ENCODE measurements at places on chromosomes 5 and 9.

DNA sequence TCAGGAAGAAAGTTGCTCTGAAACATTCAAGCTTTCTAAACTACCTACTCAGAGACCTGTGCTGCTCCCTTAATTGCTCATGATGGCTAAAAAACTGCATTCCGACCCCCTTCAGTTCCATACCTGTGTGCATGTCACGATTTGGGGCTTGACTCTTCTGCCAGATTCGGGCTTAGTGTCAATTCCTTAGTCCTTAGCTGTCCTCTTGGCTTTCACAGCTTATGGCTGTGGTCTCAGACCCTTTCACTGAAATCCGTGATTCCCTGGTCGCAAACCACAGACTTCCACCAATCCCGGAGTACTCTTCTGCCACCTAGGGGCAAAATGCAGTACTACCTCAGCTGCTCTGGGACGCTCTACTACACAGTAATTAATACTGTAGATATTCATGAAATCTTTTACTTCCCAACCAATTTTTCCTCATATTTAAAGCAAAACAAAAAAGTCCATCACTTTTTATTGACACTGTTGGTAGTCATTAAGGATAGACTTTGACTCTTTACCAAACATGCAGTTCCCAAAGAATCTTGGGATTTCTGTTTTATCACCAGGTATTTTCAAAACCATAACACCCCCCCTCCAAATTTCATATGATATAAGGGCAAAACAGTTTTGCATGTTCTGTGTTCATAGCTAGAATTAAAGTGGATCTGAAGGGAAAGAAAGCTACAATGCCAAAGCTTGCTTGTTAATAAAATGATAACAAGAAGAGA lies 617.4 kb downstream of the SLCO4C1 start:
- DNase-seq: peak; percentile 64

- DNase-seq: no peak
Measured at GRCh38 chr5:81759632-81760005, 8.7 kb upstream of the SSBP2 start.

DNA sequence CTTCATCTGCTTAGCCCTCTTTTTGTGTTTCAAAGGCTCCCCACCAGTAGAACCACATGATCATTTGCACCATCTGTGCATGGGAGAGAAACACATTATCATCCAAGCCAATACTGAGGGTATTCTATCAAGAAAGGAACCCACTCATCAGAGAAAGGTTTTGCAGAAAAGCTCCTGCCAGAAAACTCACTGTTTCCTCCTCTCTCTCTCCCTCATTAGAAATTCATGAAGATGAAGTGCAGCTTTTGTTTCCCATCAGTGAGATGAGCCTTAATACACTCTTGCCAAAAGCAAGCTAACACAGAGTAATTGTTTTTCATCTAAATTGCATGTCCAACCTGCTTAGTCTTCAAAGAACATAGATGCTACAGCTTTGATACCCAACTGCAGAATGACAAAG lies 142.4 kb upstream of the GRAMD2B start:
- no peak for DNase-seq

GRCh38 chr9:133132174-133132573 lies 11.1 kb upstream of the RALGDS start:
- DNase-seq: no peak

DNA sequence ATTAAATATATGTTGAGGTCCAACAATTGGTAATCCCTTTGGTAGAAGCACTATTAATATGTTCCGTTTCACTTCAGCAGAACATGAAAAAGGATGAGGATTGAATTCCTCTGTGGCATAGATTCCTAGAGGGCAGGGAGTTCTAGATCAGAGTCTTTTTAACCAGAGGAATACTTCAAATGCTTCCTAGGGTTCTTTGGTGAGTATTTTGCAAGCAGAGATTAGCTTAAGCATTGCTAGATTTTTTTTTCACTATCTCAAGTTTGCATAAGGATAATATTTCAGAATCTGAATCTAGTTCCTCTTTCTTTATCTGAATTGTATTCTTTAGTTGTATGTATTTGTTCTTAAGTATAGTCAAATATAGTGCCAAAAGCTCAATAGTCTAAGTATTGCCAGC lies 116.6 kb upstream of the ADAMTSL1 start:
- no peak for DNase-seq

DNA sequence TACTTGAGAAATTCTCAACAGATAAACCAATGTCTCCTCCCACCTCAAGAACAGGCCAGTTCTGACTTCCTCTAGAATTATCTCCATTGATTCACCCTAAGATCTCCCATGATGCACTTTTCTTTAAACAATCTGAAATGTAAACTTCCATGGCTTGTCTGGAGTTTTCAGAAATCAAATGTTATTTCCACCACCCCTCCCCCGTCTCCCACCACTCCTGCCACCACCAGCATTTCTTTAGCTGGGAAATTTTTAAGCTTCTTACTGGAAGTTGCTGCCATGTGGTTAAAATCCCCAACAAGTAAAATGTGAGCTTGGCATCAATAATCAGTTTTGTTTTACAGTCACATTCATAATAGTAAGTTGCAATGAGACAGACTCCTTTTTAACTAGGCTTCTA lies 32.8 kb upstream of the BASP1 start:
- DNase-seq: no peak

- DNase-seq: no peak
Measured at GRCh38 chr5:33684496-33685159, 207.2 kb downstream of the ADAMTS12 start.

- DNase-seq: no peak
Measured at GRCh38 chr5:88831816-88832215, 51.2 kb downstream of the MEF2C start.

DNA sequence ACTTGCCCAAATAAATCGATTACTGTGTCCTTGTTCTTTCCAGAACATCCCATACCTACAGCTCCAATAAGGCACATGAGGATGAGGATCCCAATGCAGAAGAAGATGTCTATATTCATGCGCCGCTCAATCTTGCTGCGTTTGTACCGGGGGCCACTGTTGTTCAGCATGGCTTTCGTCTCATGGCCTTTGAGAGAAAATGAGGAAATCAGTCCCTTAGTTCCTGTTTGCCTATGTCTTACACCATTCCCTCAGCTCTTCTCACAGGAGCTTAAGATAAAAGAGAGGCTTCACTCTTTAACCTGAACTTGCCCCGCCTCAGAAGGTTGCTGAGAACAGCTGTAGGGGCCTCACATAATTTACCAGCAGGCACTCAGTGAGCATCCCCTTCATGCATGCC lies 211.6 kb downstream of the ATP10B start:
- DNase-seq: no peak

- DNase-seq: no peak
Measured at GRCh38 chr5:67259548-67260215, 63.1 kb upstream of the CD180 start.

- no peak for DNase-seq
Measured at GRCh38 chr5:151665613-151666012, 21.1 kb downstream of the SPARC start.

- no peak for DNase-seq
Measured at GRCh38 chr9:9521033-9521779, 1091.6 kb downstream of the PTPRD start.

DNA sequence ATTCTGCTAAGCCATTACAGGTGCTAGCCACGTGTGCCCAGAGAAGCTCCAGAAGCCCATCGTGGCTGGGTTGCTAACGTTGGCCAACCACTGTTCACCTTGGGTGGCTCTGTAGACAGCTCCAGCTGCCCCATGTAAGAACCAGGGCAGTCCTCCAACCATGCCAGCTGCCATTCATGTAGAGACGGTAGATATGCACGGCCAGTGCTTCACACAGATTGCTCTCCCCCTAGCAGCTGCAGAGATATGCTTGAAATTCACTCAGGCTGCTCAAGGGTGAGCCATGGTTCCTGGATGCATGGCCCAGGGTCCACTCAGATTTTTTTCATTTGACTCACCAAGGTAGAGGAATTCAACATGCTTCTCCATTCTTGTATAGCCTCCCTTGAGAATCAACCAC lies 31.0 kb downstream of the GADD45G start:
- DNase-seq: no peak

DNA sequence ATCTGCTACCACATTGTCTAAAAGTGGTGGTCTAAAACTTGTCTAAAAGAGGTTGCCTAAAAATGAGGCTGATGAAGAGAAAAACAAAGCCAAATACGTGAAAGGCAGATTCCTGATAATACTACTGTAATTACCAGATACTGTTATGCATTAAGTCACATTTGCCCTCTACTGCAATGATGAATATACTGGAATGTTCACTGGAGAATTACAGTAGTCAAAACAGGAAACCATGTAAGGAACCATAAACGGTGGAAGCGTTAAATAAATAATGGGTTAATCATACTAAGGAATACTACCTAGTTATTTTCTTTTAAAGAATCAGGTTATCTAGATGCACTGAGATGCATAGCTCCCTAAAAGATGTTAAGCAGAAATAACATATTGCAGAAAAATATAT lies 201.3 kb downstream of the MCTP1 start:
- no peak for DNase-seq

DNA sequence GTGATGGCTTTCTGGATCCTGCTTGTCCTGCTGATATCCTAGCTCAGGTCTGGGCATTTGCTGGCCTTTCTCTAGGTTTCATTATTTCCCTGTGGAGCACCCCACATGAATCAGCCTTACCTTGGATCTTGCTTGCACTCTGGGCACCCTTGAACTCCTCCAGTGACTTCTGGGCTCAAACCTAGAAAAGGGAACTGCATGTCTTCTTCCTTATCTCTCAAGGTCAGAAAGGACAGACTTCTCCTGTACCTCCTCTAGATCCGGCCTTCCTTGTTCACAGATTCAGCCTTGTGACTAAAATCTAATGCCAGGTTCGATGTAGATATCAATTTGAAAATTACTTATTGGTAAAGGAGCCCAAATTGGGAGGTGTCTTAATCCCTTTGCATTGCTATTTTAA lies 267.9 kb downstream of the PARP8 start:
- DNase-seq: no peak

- no peak for DNase-seq
Measured at GRCh38 chr5:16806711-16807546, 129.2 kb downstream of the MYO10 start.

DNA sequence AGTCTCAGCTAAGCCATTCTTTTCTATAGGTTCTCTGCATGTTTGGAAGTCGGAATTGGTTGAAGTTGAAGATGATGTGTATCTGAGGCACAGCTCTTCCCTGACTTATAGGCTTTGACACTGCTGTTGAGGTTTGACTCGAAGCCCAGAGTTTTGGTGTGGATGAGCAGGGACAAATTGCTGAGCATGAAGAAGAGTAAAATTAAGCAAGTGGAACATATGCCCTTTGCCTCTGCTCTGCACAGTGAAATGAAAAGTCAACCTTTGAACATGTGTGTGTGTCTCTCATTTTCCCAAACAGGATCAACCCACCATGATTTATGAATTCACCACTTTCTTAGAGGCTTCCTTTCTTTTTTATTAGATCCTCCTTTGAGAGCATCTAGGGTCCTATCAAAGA lies 8.5 kb downstream of the HMHB1 start:
- DNase-seq: peak; percentile 14

- peak; percentile 28 for DNase-seq
Measured at GRCh38 chr5:53712327-53712726, 151.9 kb downstream of the NDUFS4 start.

GRCh38 chr5:139637438-139638089 lies 10.6 kb upstream of the CXXC5 start:
- DNase-seq: peak; percentile 93

- peak; percentile 82 for DNase-seq
Measured at GRCh38 chr9:69976152-69976551, 67.5 kb upstream of the MAMDC2 start.

- DNase-seq: peak; percentile 87
Measured at GRCh38 chr9:128863647-128864046, 18.1 kb downstream of the KYAT1 start.
